T follicular helper cell (primary cell): ENCODE measurements at places on chromosomes 1 and 21.
A peak's percentile ranks its signal among the peaks of the same experiment; 100 is the strongest.

DNA sequence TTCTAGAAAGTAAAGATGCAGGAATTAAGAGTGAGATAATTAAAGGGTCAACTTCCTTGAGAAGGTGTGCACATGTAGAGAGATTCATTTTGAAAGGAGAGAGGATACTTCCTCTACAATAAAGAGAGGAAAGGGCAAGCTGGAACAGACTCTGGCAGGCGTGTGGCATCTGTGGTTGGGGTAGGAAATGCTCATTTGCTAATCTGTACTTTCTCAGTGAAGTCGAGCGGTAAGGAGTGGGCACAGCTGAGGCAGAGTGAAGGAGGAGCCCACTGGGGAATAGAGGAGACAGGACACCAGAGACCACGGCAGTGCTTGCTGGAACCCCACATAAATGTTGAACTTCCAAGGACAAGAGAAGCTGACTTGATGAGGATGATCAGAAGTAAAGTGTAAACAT is 49.1 kb downstream of the PCSK9 start:
- DNase-seq = no peak

DNA sequence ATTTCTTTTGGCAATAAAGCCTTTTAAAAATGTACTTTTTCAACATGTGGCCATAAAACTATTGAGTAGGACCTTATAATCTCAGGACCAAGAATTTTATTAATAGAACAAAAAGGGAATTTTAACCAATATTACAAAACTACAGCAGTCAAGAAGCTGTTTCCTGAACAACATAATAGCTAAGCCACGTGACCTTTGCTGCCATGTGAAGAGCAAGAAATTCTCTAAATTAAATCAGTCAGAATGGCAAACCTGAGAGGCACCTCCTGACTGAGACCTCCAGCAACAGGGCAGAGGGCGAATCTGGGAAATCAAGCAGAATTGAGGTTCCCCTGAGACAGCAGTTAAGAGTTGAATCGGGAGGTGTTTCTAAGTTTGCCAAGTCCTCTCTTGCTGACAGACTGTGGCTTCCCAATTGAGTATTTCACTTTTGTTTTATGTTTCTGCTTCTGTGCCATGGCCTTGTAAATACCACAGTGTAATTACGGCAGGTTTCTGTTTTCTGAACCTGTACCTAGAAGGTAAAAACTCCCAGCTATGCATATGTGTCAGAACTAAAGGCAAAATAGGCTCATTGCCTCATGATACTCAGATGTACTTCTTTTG is 358.4 kb downstream of the NTNG1 start:
- no peak for DNase-seq

- no peak for DNase-seq
Observed at GRCh38 chr1:42312576-42313212, 22.3 kb downstream of the FOXJ3 start.

GRCh38 chr1:228868731-228869024 is 133.4 kb downstream of the RHOU start:
- no peak for DNase-seq

- DNase-seq = peak; percentile 18
Observed at GRCh38 chr1:193457676-193458075, 271.3 kb upstream of the B3GALT2 start.
